ENCODE measurements at places on chromosomes 4 and X.
A peak's percentile ranks its signal among the peaks of the same experiment; 100 is the strongest.

DNA sequence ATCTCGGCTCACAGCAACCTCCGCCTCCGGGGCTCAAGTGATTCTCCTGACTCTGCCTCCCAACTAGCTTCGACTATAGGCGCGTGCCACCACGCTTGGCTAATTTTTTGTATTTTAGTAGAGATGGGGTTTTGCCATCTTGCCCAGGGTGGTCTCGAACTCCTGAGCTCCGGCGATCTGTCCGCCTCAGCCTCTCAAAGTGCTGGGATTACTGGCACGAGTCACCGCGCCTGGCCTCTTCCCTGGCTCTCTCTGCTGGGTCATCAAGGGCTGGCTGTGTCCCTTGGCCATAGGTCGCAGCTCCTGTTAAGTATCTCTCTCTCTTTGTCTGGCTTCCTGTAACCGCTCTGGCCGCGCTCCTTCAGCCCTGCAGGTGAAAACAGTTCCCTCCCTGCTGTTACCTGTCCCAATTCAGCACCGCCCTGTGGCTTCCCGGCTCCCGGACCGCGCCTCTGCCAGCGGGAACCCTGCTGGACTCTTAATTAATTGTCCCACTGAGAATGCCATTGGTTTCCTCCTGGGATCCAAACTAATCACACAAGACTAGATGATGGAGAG lies 1.3 kb upstream of the RGS12 start:
- no peak for DNase-seq

- DNase-seq: no peak
These were observed 148.4 kb upstream of the USP9X start for GRCh38 chrX:40936827-40937226.

DNA sequence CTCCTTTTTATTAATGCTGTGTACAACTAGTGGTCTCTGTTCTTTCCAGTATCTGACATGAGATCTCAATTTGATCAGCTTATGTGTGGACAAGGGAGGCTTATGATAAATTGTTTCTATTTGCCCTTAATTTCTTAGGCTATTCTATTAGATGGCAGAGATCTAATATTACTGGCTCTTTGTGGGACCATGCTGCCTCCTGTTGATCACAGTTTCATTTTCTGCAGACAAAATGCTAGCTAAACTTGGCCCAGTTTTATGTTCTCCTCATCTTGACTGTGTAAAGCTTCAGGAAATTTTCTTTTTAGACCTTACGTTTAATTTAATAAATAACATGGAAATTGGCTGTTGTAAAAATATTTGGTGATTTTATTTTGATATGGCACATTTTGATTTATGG lies 627.1 kb upstream of the AADAT start:
- DNase-seq: no peak

DNA sequence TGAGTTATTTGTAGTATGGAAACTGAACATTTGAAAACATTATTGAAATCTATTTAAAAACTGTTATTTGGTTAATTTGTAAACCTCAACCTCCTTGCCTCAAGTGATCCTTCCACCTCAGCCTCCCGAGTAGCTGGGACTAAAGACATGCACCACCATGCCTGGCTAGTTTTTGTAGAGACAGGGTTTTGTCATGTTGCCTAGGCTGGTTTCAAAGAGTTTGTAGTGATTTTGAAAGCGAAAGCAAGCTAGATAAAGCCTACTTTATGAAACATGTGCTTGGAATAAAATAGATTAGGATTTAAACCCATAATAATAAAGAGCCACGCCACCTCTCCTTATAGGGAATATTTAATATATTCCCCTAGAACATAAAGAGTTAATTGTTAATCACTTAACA lies 23.5 kb downstream of the ARSJ start:
- no peak for DNase-seq

GRCh38 chr4:152896811-152897210 lies 39.3 kb upstream of the FHDC1 start:
- DNase-seq: no peak

DNA sequence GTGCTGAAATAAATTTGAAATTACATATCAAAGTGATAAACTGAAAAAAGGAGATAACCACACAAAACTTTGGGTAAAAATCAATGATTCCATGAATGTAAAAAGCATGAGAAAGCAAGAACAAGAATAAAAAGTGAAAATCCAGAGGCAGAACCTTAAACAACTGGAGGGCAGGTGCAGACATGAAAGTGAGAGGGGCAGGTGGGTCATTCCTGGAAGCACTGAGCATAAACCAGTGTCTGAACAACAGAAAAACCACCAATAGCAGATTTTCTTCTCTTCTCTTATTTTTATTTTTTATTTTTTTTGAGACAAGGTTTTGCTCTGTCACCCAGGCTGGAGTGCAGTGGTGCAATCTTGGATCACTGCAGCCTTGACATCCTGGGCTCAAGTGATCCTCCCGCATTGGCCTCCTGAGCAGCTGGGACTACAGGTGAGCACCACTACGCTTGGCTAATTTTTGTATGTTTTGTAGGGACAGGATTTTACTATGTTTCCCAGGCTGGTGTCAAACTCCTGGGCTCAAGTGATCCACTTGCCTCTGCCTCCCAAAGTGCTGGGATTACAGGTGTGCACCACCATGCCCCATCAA lies 46.8 kb upstream of the GPR78 start:
- no peak for DNase-seq

- DNase-seq: no peak
These were observed 14.2 kb downstream of the SEC24D start for GRCh38 chr4:118821590-118822293.

DNA sequence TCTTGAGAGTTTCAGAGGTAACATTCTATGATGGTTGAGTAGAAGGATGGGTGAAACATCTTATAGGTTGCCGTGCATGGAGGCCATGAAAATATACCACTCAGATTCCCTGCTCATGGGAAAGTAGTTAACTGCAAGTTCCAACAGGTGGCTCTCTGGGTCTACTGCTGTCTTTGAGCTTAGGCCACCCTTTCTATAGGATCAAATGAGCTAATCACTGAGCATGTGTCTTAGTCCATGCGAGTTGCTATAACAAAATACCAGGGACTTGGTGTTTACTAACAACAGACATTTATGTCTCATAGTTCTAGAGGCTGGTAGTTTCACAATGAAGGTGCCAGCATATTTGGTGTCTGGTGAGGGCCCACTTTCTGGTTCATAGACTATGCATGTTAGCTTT lies 144.8 kb upstream of the UNC5C start:
- no peak for DNase-seq

- DNase-seq: no peak
These were observed 69.8 kb downstream of the GAB1 start for GRCh38 chr4:143406523-143406922.

- DNase-seq: no peak
These were observed 262.3 kb downstream of the KCTD8 start for GRCh38 chr4:44186096-44186849.

GRCh38 chr4:148064451-148064850 lies 332.6 kb downstream of the ARHGAP10 start:
- no peak for DNase-seq

DNA sequence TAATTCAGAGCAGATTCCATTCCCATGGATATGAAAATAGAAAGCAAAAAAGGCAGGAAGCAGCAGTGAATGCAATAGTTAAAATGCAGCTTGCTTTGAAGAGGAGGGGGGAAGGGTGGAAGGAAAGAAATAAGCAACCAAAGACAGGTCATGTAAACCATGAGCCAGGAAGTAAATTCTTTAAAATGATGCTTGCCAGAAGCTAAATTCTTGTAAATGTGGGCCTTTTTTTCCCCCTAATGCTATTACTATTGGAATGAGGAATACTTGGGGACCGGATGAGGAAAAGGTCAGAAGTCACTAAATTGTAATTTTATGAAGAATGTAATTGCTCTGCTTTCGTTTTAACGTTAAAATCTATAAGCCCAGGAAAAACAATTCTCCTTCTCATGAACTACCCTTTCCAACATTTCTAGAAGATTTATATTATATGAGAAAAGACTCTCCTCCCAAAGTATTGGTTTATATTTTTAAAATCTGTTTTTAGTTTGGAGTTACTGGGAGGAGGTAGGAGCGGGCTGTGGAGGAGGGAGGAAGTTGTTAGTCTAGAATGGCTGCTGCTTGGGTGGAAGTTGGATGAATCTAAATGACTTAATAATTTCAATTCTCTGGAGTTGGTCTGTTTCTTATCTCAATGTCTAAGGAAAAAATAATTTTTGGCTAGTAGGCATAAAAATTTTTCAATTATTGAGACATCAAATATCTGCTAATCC lies 77.6 kb upstream of the PCDH18 start:
- no peak for DNase-seq

GRCh38 chr4:82798168-82799005 lies at the start of gene SCD5:
Gene SCD5, minus strand, starts transcription at chr4:82798796. Its CDS starts 259 bp downstream, at chr4:82798537.
- DNase-seq: peak; percentile 34

- no peak for DNase-seq
These were observed 16.8 kb downstream of the CLNK start for GRCh38 chr4:10667701-10668326.

DNA sequence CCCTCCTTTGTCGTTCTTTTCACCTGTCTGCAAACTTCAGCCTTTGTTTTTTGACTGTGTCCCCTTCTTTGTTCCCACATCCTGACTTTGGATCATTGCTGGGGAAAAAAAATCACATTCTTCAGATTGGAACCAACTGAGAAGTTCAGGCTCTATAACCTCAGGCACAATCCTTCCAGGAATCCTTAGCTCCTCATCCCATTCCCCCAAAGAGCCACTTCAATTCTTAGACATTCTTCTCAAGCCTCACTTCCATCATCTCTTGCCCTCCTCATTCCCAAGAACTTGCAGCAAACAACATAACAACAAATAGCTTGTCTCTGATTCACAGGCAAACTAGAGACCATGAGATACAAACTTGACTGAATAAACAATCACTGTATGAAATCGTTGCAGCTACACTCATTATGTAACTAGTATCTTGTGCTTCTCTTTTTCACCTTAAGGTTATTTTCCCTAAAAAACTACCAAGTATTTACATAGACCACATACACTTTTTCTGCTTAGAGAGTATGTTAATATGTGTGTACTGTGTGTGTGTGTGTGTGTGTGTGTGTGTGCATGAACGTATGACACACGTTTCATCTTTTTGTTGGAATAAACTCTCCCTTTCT lies 26.4 kb upstream of the PGM2 start:
- DNase-seq: no peak

DNA sequence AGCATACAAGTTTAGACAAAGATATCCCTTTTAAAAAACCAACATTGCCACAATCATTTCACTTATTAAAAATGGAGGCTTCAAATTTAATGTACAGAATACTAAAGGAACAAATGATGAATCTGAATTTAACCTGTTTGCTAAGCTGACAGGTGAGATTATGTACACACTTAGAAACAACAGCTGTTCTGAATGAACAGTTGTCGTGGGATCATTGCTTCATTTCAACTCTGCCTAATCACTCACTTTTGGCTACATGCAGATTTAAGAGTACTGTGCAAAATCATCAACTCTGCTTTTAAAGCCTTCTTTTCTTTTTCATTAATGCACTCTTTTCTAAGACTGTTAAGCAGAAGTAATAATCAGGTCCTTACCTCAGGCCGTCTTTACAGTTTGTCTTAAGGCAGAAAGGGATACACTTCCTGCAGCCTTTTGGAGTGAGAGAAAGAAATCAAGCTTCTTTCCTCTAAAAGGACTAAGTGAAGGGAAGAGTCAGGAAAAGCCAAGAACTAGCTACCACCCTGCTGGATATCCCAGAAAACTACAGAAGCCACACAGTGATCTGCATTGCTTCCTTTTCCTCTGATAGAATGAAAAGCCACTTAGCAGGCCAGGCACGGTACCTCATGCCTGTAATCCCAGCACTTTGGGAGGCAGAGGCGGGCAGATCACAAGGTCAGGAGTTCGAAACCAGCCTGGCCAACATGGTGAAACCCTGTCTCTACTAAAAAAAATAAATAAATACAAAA lies 54.7 kb upstream of the NPNT start:
- no peak for DNase-seq

GRCh38 chr4:41257257-41257901 lies 651 bp downstream of the UCHL1 start:
- no peak for DNase-seq

GRCh38 chrX:23304881-23305280 lies 29.8 kb upstream of the PTCHD1 start:
- no peak for DNase-seq

GRCh38 chrX:68732906-68733493 lies 85.5 kb downstream of the STARD8 start:
- peak; percentile 31 for DNase-seq

- DNase-seq: no peak
These were observed 29.4 kb upstream of the FBXW7 start for GRCh38 chr4:152565333-152565732.

GRCh38 chrX:133033010-133033409 lies 63.9 kb downstream of the USP26 start:
- no peak for DNase-seq

GRCh38 chr4:80182237-80182866 lies 15.0 kb upstream of the PRDM8 start:
- DNase-seq: no peak

GRCh38 chr4:73308286-73308685 lies 49.7 kb upstream of the ANKRD17 start:
- no peak for DNase-seq

DNA sequence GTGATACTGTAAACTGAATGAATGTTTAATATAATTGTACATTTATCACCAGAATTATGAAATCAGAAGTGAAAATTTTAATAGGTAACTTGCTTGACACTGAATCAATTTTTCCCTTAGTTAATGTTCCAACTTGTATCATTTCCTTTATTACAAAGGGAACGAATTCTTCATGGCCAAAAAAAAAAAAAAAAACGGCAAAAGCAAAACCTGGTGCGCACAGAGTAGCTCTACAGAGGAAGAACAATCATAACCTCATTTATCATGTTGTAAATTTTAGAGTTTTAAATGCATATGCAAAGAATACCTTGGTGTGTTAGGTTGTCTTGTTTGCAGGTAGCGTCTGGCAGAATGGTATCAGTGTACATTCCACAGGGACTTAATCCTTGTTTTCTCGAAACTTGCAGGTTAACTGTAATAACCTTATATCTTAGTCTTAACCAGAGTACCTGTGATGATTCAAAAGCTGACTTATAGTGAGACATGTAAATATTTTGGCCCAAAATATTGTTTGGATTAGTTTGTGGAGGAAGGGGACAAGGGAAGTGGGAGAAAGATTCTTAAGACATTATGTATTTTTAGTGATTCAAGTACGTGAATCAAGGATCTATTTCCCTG lies 70.0 kb downstream of the NPNT start:
- DNase-seq: no peak

DNA sequence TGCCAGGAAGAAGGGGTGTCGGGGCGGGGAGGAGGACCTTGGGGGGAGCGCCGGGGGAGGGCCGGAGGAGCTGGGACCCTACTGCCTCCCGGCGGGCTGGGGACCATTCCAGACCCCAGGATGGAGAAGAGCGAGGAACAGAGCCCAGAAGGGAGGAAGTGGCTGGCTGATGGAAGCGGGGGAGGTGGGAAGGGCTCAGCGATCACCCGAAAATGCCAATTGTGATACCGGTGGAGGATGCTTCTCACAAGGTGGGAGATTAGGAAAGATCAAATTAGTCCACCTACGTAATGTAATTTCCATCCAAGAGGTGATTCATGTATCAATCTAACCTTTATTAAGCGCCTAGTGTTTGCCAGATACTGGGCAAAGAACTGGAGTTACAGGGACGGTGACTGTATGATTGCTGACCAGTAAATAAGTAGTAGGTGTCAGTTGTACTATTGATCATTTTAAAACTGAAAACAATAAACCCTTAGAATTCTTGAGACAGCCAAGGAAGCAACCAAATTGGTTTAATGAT lies 452 bp upstream of the RAI2 start:
- DNase-seq: no peak

All from stimulated activated CD8-positive, alpha-beta memory T cell treated with anti-CD3 and anti-CD28 coated beads, Interleukin-2, amount 100 ng/mL, for 1 hour (primary cell).